ENCODE measurements at places on chromosomes 3 and 15. TPM values are rescaled to one million over a fixed set of nuclear protein-coding genes. Genes with fewer than 3 reads are reported as not detected.

GRCh38 chr3:144660186-144660585, 688.6 kb downstream of the DIPK2A start:
- no peak overlapping the region for H3K27ac ChIP-seq
- DNase-seq, result no peak
- H3K27me3 ChIP-seq, result no peaks in the 10 kb centered on the region
- no peaks in the 10 kb centered on the region for H3K4me1 ChIP-seq
- no peak overlapping the region for H3K4me3 ChIP-seq
- no peaks in the 10 kb centered on the region for H3K36me3 ChIP-seq

DNA sequence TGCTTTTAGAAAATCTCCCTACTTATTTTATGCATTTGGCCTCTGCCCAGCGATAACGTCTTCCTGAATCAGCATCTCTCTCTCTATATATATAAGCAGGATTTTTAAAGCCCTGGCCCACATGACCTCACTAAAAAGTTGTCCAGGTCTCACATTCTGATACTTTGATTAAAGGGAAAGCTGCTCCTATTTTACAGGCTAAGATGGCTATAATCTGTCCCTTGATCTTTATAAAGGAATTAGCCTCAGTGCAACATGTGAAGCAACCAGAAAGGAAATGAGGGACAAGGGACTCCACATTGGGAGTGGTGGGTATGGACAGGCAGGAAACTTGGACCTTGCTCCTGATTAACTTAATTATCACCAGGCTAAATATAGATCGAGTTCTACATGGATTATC, 25.6 kb upstream of the MUC13 start:
- no peak for DNase-seq
- H3K36me3 ChIP-seq, result no peaks in the 10 kb centered on the region
- H3K27me3 ChIP-seq, result peaks cover 16% of the 10 kb centered on the region
- no peak overlapping the region for H3K4me3 ChIP-seq

GRCh38 chr15:95868970-95869369, 461.5 kb upstream of the NR2F2 start:
- peaks cover 20% of the 10 kb centered on the region for H3K27me3 ChIP-seq
- H3K27ac ChIP-seq, result no peak overlapping the region
- no peak for DNase-seq

- DNase-seq, result no peak
- H3K36me3 ChIP-seq, result no peaks in the 10 kb centered on the region
- H3K27ac ChIP-seq, result no peak overlapping the region
Measured at GRCh38 chr15:88322461-88322860, 65.9 kb upstream of the NTRK3 start.

- no peaks in the 10 kb centered on the region for H3K27me3 ChIP-seq
- H3K4me1 ChIP-seq, result no peaks in the 10 kb centered on the region
- H3K27ac ChIP-seq, result no peak overlapping the region
- H3K36me3 ChIP-seq, result no peaks in the 10 kb centered on the region
- DNase-seq, result no peak
Measured at GRCh38 chr3:144415492-144415891, 443.9 kb downstream of the DIPK2A start.

GRCh38 chr3:39222462-39222861, 30.1 kb upstream of the XIRP1 start:
- H3K4me3 ChIP-seq, result no peak overlapping the region
- DNase-seq, result no peak
- H3K4me1 ChIP-seq, result peaks cover 43% of the 10 kb centered on the region
- no peak overlapping the region for H3K27ac ChIP-seq
- H3K27me3 ChIP-seq, result peaks cover 50% of the 10 kb centered on the region

DNA sequence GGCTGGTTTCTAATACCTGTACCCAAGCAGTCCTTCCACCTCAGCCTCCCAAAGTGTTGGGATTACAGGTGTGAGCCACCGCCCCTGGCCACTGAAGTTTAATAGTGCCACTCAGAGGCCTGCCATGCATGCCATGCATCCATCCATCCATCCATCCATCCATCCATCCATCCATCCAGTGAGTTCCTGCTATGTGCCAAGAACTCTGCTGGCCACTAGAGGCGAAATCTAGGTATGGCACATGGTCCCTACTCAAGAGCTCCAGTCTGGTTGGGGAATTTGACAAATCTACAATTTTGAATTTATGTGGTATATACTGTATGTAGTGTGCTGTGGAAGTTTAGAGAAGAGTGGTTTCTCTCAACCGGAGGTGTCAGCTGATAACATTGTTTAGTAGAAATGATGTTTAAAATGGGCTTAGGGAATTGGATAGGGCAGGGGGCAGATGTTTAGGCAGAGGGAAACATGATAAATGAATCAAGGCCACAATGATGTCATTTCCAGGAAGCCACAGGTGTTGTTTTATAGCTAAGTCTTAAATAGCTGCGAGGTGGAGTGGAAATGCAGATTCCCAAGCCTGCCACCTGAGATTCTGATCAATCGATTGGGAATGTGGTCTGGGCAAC, 384.4 kb upstream of the C2CD4B start:
- H3K27me3 ChIP-seq, result peaks cover 8% of the 10 kb centered on the region
- no peak for DNase-seq
- H3K27ac ChIP-seq, result no peak overlapping the region
- H3K4me1 ChIP-seq, result no peaks in the 10 kb centered on the region
- no peaks in the 10 kb centered on the region for H3K36me3 ChIP-seq

DNA sequence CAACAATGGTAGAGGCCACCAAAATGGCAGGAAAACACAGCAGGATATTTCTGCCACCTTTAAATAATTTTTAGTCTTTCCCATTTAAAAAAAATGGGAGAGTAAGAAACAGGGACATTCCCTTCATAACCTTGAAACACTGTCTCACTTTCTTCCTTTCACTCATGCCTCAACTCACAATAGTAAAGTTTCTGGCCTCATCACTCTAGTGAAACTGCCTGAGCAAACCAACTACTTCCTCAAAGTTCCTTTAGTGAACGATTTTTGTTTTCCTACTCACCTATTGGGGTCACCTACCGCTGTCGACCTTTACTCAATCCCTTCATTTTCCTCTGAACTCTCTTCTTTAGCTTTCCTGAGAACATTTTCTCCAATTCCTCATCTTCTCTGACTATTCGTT, 33.0 kb downstream of the SHC4 start:
- peak overlapping the region; percentile 12 for H3K4me3 ChIP-seq
- H3K36me3 ChIP-seq, result peaks cover 23% of the 10 kb centered on the region
- H3K27me3 ChIP-seq, result peaks cover 2% of the 10 kb centered on the region
- H3K27ac ChIP-seq, result peak overlapping the region; percentile 65

DNA sequence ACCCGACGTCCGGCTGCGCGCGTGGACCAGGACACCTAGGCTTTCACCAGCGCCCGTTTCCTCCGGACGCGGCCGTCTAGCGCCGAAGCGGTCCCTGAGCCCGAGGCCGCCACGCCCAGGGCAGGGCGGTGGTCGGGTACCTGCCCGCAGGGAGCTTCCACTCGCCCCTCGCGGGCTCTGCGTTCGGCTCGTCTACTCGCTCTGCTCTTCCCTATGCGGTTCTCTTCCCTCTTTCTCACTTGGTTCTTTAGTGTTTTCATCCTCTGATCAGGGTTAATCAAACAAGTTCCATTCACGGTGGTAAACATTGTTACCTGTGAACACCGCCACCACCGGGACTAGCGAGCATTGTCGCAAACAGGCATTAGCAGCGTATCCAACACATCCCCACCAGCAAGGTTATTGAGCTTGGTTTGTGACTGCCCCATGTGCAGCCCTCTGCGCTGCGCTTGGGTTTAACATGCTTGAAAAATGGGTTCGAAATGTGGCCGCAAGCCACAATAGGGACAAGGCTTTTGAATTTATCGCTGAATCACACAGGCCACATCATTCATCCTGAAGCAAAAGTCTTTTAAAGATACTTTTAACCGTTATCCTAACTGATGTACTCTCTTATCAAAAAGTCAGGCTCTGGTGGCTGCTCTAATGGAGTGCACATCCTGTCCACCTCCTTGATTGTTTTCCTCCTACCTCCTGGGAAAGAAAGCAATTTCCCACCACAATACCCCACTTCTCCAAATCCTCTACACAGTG, 843 bp upstream of the CD47 start:
- no peak for DNase-seq
- peak overlapping the region; percentile 88 for H3K4me3 ChIP-seq
- peaks cover 3% of the 10 kb centered on the region for H3K36me3 ChIP-seq
- H3K27me3 ChIP-seq, result peaks cover 11% of the 10 kb centered on the region
- H3K4me1 ChIP-seq, result peaks cover 23% of the 10 kb centered on the region
- peak overlapping the region; percentile 97 for H3K27ac ChIP-seq

DNA sequence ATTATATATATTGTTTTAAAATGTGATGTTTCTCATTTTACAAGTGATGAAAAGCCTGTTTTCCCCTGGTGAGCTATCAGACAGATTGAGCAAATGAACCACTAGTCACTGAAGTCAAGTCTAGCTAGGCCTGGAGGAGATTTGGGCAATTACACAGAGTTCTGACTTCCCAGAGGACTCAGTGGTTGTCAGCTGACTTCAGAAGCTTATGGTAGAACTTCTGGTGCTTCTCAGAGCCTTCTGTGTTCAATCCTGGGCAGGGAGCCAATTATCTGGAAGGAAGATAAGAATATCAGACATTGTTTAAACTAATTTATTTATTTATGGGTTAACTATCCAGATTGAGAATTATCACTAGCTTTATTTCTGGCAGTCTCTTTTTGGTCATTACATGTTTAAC, 37.7 kb upstream of the NAALADL2 start:
- H3K27ac ChIP-seq, result no peak overlapping the region
- no peaks in the 10 kb centered on the region for H3K36me3 ChIP-seq
- H3K4me1 ChIP-seq, result no peaks in the 10 kb centered on the region
- DNase-seq, result no peak
- H3K27me3 ChIP-seq, result no peaks in the 10 kb centered on the region
- no peak overlapping the region for H3K4me3 ChIP-seq

DNA sequence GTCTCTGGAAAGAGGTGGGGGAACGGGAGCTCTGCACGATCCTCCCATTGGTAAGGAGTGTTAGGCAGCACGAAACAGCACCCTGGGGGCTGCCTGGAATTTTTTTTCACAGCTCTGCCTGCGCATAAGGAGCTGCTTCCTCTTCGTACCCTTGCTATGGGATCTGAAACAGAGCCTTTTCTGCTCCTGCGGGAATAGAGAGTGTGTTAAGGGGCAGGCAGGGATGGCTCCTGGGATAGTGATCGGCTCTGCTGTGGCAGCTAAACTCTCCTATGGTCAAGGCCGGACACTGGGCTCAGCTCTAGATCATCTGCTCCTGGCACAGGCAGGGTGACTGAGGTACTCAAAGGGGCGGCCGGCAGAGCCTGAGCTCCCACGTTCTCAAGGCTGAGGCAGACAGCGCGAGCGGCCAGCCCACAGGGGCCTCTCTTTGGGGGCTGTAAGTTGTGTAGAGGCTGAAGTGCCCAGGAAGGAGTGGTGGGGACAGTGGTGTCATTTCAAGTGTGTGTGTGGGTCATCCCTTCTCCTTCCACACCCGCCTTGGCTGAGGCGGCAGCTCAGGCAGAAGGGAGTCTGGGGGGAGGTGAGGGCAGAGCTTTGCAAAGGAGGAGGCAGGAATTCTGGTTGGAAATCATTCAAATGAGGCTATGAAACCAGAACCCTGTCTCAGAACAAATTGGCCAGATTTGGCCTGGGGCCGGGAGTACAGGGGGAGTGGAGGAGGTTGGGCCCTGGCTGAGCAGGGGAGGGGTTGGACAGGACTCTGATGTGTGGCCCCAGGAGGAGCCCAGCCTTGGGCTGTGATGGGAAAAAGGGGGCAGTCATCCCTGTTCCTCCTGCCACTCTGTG, 31.0 kb downstream of the EPHB3 start:
- peaks cover 4% of the 10 kb centered on the region for H3K27me3 ChIP-seq
- no peaks in the 10 kb centered on the region for H3K4me1 ChIP-seq
- no peak for DNase-seq
- no peak overlapping the region for H3K4me3 ChIP-seq
- no peak overlapping the region for H3K27ac ChIP-seq
- H3K36me3 ChIP-seq, result no peaks in the 10 kb centered on the region

DNA sequence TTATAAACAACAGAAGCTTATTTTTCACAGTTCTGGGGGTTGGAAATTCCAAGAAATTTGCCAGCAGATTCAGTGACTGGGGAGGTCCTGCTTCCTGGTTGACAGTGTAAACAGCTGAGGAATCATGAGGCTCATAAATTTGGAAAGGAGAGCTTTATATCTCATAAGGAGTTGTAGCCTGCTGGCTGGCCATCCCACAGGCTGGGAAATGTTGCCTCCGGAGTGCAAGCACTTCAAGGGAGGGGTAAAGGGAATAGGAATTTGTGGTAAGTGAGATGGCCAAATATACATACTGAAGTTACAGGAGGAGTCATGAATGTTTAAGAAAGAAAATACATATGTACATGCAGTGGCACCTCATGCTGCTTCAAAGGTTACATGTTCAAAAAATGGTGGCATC, 217.2 kb upstream of the CBLB start:
- peaks cover 6% of the 10 kb centered on the region for H3K36me3 ChIP-seq
- H3K4me3 ChIP-seq, result no peak overlapping the region
- no peaks in the 10 kb centered on the region for H3K27me3 ChIP-seq

- H3K4me1 ChIP-seq, result peaks cover 30% of the 10 kb centered on the region
- DNase-seq, result no peak
- H3K27ac ChIP-seq, result no peak overlapping the region
- no peaks in the 10 kb centered on the region for H3K36me3 ChIP-seq
Measured at GRCh38 chr15:39581793-39582285, 960 bp downstream of the THBS1 start.

DNA sequence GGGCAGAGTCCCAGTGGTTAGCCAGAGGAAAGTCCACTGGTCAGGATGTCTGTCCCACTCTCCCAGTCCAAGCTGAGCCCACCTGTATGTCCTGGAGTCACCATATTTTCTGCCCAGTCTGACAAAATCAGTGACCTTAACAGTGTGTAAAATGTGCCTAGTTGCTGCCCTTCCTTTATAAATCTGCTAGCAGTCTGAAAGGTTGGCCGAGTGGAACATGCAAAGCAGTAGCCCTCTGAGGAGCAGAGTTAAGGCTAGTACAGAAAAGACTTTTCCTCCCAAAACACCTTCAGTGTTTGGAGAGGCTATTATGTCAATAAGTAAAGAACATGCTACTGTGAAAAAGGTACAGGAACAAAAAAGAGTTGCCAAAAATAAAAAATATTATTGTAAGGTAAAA, 15.3 kb downstream of the TTC21A start:
- H3K4me1 ChIP-seq, result peaks cover 15% of the 10 kb centered on the region
- peaks cover 12% of the 10 kb centered on the region for H3K27me3 ChIP-seq
- DNase-seq, result no peak
- H3K36me3 ChIP-seq, result peaks cover 4% of the 10 kb centered on the region
- H3K4me3 ChIP-seq, result no peak overlapping the region

DNA sequence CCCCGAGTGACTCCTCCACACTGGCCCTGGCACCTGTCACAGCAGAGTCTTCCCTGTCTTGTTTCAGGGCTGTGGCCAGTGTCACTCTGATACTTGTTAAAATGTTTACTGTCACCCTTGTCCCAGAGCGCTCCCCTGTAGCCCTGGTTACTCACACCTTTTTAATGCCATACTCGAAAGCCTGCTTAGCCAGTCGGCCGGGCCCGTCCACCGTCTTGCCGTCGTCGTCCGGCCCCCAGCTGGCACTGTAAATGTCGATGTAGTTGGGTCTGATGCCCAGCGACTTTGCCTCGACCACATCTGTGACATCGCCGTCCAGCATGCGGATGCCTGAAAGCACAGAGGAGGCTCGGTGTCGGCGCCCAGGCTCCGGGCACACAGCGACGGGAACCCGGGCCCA, 91.3 kb downstream of the PCSK6 start:
- no peak overlapping the region for H3K4me3 ChIP-seq
- H3K4me1 ChIP-seq, result peaks cover 4% of the 10 kb centered on the region
- no peak for DNase-seq
- H3K27ac ChIP-seq, result no peak overlapping the region
- peaks cover 6% of the 10 kb centered on the region for H3K27me3 ChIP-seq

The TUSC7 gene
- not detected for total RNA-seq

The RBP2 gene
- not detected for total RNA-seq

The EIF4E3 gene
- 21.8 TPM for total RNA-seq

The TRAT1 gene
- total RNA-seq, result 99.4 TPM

The MEIS2 gene
- total RNA-seq, result not detected

Data from activated T-helper 1 cell treated with anti-CD3 and anti-CD28 coated beads, Interleukin-12 subunit alpha, Interleukin-12 subunit beta, Interleukin-2, Interleukin-4 antibody, amounts not matched to agents 30 ng/mL and 10 ng/mL and 1 ng/mL, durations not matched to agents 14 hours and 24 hours and 36 hours (primary cell).